ENCODE measurements at places on chromosomes 16 and 17. TPM values are rescaled to one million over a fixed set of nuclear protein-coding genes. Genes with fewer than 3 reads are reported as not detected.

DNA sequence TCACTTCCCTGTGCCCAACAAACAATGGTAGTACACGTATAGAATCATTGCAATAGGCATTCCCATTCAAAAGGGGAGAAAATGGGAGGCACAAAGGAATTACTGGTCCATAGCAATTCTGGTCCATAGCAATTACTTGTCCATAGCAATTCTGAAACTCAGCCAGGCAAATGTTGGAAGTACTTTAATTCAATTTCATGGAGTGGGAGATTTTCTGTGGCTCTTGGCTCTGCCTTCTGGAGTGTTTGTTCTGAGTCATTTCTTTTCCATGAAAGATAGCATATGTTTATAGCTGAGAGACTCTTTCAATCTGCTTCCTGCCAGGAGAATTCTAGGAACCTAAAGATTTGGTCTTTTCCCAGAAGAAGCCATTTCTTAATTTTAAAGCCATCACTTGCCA lies 182.8 kb upstream of the ELAC2 start:
- no peak for DNase-seq

GRCh38 chr16:63061319-63061718 lies 1025.1 kb upstream of the CDH8 start:
- DNase-seq = no peak

DNA sequence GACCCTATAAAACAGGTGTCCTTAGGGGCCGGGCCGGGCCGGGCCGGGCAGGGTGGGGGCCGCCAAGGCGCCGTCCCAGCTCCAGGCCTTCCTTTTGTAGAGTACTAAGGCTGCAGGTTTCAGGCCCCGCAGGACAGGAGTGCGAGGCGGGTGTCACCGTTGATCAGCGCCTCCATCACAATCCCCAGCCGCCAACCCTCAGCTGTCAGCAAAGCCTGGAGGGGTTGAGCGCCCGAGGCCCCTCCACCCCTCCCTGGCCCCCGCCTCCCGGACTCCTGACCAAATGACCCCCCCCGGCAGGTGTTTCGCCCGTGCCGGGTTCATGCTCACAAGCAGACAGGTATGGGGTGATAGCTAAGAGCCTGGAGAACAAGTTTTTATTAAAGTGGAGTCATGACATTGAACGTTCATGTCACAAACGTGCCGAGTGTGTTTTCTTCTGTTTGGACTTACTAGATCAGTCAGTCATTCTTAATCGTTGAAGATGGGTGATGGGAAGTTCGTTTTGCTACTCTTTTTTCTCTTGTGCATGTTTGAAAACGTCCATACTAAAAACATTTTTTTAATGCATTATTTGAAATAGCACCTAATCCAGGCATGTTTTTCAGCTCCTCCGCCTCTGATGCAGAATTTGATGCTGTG lies 534 bp downstream of the ARL2BP start:
- no peak for DNase-seq

The CFAP97D1 gene
- total RNA-seq = not detected

The KRTAP16-1 gene
- not detected for total RNA-seq

All from kidney epithelial cell (primary cell).